ENCODE measurements at places on chromosomes 12 and 14.
A peak's percentile ranks its signal among the peaks of the same experiment; 100 is the strongest.

GRCh38 chr14:62689733-62690132, 355.5 kb downstream of the KCNH5 start:
- no peak for DNase-seq

GRCh38 chr12:27821259-27821973, 41.4 kb upstream of the MANSC4 start:
- peak; percentile 70 for DNase-seq

DNA sequence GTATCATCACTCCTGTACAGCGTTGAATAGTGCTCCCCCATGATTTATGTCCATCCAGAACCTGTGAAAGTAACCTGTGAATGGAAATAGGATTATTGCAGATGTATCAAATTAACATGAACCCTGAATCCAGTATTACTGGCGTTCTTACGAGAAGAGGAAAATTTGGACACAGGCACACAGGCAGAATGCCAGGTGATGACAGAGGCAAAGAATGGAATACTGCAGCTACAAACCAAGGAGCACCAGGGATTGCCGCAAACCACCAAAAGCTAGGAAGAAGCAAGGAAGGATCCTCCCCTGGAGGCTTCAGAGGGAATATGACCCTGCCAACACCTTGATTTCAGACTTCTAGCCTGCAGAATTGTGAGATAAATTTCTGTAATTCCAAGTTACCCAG, 113.5 kb upstream of the EGLN3 start:
- no peak for DNase-seq

GRCh38 chr12:62269464-62270228, 9.4 kb downstream of the USP15 start:
- no peak for DNase-seq

DNA sequence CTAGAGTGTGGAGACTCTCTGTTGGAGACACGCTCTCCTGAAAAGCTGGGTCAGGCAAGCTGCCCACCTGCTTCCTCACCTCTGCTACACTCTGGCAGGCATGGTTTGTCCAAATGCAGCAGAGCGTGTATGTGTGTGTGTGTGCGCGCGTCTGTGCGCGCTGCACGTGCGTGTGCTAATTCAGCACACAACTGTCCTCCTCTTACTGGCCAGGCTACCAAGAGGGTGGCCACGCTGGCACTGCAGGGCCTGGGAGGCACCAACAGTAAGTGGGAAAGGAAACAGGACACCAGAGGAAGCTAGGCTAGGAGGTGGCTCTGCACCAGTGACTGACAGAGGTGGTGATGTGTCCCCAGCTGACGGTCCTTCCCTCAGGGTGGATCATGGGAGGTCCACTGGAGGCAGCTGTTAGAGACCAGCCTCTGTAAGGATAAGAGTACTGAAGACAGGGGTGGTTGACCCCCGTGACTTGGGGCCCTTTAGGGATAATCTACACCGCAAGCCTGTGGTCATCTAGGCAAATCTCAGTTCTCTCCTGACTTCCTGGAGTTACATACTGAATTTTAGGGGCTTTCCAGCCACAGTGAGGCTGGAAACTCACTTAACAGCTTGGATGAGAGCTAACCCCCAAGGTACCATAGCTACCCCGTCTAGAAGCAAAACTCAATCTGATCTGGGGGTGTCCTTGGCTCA, 15.6 kb upstream of the TFCP2 start:
- DNase-seq, result no peak

GRCh38 chr12:41188841-41189394, 798 bp downstream of the PDZRN4 start:
- DNase-seq, result no peak

DNA sequence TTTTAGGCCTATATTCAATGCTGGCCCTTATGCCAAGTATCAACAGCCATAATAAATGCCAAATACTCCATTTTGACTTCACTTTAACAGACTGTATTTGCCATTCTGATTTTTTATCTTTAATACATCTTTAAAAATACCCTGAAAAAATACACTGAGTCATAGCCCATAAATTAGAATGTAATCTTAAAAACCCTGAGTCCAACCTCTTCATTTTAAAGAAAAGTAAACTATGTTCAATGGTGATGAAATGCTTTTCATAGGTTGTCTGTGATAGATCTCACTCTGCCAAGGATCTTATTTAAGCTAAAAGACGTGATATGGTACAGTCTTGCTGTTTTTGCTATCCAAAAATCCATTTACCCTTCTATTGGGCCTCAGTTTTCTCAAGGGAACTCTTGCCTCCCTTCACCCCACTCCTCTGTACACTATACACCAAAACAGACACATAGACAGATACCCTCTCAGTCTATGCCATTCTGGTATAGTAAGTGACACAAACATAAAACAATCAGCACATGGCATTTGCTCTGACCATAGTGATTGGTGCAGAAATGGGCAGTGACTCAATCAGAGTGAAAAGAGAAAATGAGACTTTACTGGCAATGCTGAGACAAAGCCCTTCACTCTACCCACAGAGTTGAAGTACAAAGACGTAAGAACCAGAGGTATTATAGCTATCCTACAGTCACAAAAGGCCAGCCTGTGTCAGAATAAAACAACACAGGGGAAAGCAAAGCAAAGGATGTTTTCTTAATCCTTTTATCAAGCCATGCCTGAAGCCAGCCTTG, 49.1 kb downstream of the BTG1 start:
- no peak for DNase-seq

GRCh38 chr12:24922090-24922489, 26.8 kb downstream of the BCAT1 start:
- no peak for DNase-seq

DNA sequence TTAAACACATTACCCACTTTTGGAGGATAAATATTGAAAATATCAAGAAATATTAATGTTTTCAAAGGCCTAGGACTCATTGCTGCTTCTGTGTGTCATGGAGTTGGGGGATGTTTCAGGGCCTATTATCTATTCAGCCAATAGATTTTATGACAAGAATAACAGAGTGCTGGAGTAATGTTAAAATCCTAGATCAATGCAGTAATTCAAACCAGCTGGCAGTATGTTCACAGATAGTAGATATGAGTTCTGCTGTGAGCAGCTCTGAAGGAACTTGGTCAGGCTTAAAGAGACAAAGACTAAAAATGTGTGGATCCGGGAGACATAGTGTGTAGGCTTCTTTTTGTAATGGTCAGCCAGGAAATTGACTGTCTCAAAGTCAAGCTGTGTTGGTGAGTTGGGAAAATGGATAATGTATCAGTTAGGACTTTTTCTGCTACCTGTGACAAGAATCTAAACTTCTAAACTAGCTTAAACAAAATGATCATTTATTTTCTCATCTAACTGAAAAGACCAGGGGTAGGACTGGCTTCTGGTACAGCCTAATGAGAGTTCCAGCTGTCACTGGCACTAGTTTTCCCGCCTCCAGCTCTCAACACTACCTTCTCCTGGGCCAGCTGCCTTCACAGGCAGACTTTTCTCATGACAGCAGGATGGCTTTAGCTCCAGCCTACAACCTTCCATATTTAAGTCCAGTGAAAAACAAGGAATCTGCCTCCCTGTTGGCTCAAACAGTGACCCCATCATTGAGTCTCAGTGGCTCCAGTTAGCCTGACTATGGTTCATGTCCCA, 16.3 kb upstream of the POLR3B start:
- DNase-seq, result no peak

DNA sequence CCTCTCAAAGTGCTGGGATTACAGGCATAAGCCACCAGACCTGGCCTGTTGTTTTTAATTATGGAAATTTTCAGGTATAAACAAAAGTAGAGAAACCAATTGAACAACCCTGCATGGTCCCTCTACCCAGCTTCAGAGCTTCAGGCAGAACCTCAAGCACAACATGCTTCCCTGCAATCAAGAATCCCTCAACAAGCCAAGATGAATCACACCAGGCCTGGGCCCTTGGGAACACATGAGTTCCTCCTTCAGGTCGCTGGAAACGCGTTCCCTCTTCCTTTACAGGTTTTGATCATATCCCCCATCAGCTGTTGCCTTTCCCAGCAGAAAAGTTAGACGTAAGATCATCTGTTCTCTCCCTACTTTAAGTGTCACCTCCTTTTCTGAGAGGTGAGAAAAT, 20.5 kb upstream of the CORO1C start:
- DNase-seq, result no peak

GRCh38 chr12:51218607-51219161, 822 bp upstream of the POU6F1 start:
- peak; percentile 16 for DNase-seq

- no peak for DNase-seq
Observed at GRCh38 chr12:67655829-67656228, 7.3 kb downstream of the DYRK2 start.

DNA sequence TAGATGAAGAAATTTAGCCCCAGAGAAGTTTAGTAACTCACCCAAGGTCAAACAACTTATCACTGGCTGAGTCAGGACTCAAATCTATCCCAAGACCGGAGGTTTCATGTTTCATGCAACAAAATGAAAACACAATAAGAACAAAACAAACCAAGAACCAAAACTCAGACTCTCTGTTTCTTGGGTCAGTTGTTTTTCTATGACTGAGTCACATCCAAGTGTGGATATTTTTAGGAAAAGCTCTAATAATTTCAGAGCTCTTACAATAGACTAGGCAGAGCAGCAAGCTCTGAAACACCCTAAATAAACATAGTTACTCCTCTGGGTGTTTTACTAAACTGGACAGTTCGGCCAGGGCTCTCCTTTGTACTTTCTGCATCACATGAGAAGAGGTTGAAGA, 87.6 kb upstream of the PRB2 start:
- DNase-seq, result no peak

DNA sequence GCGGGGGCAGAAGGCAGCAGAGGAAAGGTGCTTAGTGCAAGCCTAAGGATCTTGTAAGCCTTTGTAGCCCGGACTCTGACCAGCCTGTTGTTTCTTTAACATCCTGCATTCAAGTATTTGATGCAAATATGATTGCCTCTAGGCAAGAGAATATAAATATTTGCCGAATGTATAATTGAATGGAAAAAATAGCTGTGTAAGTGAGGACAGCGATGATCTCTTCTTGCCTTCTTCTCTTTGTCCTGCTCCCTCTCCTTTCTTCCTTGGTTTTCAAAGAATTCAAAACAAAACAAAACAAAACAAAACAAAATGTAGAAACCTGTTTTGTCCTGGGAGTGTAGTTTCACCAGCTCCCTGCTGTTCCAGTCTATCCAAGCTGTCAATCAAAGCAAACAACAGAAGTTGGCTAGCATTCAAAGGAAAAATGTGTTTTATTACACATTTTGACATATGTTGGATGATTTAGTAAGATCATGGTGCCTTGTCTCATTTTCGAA, 74.9 kb upstream of the CPM start:
- peak; percentile 27 for DNase-seq

DNA sequence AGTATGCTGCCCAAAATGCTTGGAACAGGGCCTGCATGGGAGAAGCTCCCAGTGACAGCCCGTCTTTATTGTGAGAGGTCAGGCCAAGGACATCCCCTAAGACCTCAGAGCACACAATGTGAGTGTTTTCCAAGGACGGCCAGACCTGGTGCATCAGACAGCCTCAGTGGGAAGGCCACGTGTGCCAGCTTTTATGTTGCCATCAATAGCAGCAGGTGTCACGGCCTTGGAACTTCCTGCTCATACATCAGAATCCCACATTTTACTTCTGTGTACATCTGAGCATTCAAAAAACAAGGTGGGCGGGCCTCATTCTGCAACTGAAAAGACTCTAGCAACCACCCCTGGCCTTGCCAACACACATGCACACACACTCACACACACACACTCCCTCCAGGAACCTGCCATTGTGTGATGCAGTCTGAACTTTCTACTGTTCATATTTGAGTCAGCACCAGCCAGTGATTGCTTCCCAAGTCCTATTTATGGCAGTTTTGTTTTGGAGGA, 753.1 kb upstream of the TBX3 start:
- peak; percentile 50 for DNase-seq

DNA sequence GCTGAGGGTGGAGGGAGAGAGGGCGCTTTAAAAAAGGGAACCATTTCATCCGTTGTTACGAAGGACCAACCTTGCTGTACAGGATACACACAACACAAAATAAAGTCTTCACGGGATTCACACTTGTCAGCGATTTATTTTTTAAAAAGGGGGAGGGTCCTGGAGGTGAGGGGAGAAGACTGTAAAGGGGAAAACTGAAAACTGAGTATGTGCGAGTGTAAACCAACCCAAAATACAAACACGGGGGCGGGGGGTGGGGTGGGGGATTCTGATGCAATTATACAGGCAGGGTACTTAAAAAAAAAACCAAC, 499 bp upstream of the PRKAG1 start:
- no peak for DNase-seq

- DNase-seq, result no peak
Observed at GRCh38 chr12:108004319-108004718, 124.8 kb upstream of the WSCD2 start.

DNA sequence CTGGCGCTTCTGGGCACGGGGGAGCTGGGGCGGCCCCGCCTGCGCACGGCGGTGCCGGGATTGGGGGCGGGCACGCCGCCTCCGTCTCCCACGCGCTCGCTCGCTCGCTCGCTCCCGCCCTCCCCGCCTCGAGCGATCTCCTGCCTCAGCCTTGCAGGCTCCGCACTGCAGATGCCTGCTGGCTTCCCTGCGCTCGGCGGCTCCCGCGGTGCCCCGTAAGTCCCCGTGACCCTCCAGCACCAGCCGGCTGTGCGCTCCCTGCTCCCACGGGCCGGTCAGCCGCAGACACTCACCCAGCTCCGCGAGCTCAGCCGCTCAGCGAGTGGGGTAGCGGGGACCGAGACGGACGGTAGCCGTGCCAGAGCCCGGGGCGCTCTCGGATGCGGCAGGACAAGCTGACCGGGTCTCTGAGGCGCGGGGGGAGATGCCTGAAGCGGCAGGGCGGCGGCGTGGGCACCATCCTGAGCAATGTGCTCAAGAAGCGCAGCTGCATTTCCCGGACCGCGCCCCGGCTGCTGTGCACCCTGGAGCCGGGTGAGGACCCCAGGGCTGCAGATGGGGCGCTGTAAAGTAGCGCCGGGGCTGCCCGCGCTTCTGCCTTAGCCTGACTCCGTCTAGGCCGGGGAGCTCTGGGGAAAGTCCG, at the start of gene TBC1D30:
TSS of gene TBC1D30 (plus strand) at position 148 of the 643 bp plus-strand sequence. CDS start at position 381, 233 bp downstream.
- DNase-seq, result peak; percentile 60

DNA sequence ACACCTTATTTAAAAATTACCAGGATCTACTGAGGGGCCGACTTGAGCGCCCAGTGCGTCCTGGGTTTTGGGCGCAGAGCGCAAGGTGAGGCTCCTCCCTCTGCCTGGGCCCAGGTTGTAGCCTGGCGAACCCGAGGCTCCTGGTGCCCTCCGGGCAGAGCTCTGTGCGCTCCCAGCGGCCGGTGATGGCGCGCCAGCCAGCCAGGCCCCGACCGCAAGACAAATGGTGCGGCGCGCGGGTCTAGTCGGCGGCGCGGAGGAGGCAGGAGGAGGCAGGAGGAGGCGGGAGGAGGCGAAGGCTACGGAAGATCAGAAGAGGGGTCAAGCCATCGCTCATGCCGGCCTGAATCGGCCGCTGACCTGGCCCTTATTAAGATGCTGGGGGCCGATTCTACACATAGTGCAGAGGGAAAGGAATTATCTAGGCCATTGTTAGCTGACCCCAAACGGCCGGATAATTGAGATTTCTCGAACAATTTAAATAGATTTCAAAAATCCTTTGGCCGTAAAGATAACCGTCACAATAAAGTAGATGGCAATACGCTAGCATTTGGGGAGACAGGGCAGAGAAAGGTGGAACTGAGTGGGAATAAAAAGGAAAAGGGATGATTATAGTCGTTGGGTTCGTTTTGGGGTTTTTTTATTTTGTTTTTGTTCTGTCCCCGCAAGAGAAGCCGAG, 2.8 kb downstream of the TBX5 start:
- DNase-seq, result peak; percentile 75

GRCh38 chr14:37583358-37584210, 11.5 kb downstream of the FOXA1 start:
- peak; percentile 73 for DNase-seq

GRCh38 chr12:32777159-32777558, 21.5 kb upstream of the YARS2 start:
- DNase-seq, result no peak
